ENCODE measurements at places on chromosomes 3 and 15.
A peak's percentile ranks its signal among the peaks of the same experiment; 100 is the strongest.

GRCh38 chr3:139732729-139733128 is 55.0 kb upstream of the NMNAT3 start:
- no peak for DNase-seq

GRCh38 chr3:154132777-154133375 is 11.7 kb downstream of the ARHGEF26 start:
- peak; percentile 9 for DNase-seq

- DNase-seq = no peak
Measured at GRCh38 chr15:96347181-96348111, 16.9 kb downstream of the NR2F2 start.

DNA sequence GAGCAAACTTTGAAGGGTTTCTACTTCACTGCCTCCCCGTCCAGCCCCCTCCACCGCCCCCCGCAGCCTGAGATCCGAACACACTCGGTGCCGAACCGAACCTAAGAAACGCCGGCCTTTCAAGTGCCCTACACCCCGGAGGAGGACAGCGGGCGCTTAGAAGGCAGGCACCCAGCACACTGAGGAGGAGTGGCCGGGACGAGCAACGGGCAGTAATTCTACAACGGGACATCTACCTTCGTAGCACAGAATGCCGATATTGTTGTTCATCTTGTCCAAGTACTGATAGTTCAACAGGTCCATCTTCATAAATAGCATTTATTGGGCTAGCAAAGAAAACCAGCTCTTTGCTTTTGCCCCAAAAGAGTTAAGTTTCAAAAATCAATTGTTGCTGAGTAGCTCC is 513 bp downstream of the VGLL4 start:
- peak; percentile 55 for DNase-seq

GRCh38 chr15:39786447-39787056 is 3.9 kb upstream of the FSIP1 start:
- peak; percentile 29 for DNase-seq

GRCh38 chr3:132317229-132317948 is at the start of gene ACP3:
Gene ACP3 (plus strand): TSS chr3:132317407. CDS start chr3:132317457, 50 bp downstream.
- DNase-seq = peak; percentile 64

DNA sequence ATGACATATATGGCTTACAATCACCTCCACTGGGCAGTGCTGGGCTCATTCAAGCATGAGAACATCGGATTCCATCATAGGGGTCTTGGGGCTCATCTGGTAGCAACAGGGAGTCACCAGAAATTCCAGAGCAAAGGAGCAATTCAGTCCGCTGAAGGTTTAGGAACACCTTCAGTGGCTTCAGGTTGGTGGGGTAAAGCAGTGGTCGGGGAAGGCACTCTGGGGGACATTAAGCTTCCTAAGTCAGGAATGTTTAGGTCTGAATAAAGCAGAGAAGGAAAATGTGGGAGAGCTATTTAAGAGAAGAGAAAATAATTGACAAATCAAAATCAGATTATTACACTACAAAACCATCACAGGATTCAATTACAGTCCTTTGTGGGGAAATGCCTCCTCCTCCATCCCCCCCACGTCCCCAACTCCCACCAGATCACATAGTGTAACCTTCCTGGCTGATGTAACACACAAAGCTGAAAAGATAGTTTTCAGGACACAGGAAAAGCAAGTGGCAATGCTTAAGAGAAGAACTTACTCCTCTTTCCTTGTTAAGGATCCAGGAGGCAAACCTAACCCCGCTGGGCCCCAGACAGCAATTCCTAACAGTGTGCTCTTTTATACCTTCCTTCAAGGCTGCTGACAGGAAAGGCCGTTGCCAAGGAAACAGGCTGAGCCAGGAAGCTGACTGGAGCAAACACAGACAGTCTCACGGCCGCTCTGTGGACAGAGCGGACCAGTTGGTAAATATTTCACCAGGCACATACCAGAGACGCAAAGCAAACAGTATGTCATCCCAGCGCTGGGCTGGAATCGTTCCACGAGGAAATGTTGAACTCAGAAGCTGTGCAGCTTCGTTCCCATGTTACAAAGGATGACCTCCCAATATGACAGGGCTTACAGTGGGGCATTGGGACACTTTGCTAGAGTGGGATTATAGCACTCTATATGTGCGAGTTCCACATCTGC is 57.5 kb upstream of the LMCD1 start:
- DNase-seq = no peak

GRCh38 chr15:82931221-82931620 is 21.3 kb downstream of the HOMER2 start:
- DNase-seq = no peak

GRCh38 chr3:101158374-101158773 is 162.0 kb downstream of the IMPG2 start:
- DNase-seq = no peak
